ENCODE measurements at places on chromosomes 5 and 9.
A peak's percentile ranks its signal among the peaks of the same experiment; 100 is the strongest.

GRCh38 chr9:128254855-128255759, 20.7 kb downstream of the GOLGA2 start:
- peak; percentile 15 for DNase-seq

DNA sequence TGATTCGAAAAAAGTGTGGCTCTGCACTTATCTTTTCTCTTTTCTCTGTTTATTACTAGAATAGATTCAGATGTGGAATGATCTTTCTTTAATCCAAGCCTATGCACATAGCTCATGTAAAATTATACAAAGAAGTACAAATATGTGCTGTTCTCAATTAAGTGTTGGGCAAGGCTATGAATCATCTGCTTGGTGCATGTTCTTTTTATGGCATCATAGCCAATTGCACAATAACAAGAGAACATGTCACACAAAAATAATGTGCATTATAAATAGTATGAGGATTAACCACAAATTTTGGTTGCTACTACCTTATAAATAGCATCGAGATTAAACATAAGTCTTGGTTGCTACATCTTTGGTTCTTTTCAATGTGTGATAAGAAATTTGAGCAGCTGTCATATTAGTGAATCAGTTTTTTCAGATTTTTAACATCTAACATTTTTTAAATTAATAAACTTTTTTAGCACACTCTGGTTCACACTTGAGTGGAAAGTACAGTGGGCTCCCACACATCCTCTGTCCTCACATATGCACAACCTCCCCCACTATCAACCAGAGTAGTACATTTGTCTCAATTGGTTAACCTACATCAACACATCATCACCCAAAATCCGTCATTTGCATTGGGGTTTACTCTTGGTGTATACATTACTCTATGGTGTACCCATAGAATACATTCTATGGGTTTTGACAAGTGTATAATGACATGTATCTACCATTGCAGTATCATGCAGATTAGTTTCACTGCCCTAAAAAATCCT, 6.8 kb upstream of the RECK start:
- DNase-seq, result no peak

DNA sequence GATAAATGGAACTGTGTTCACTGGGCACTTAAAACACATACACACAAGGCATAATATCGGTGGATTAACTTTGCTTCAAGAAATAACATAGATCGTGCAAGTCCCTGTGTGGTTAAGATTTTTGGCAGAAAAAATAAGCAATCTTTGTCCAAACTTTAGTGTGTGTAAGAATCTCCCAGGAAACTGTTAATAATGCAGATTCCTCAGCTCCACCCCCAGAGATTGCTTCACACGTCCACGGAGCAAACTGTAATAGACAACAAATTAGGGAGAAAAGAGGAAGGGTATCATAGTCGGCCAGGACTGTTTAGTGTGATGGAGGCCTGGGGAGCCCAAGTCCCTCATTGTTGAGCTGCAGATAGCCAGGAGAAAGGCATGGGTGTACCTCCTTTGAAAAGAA, 84.8 kb downstream of the PJA2 start:
- no peak for DNase-seq

DNA sequence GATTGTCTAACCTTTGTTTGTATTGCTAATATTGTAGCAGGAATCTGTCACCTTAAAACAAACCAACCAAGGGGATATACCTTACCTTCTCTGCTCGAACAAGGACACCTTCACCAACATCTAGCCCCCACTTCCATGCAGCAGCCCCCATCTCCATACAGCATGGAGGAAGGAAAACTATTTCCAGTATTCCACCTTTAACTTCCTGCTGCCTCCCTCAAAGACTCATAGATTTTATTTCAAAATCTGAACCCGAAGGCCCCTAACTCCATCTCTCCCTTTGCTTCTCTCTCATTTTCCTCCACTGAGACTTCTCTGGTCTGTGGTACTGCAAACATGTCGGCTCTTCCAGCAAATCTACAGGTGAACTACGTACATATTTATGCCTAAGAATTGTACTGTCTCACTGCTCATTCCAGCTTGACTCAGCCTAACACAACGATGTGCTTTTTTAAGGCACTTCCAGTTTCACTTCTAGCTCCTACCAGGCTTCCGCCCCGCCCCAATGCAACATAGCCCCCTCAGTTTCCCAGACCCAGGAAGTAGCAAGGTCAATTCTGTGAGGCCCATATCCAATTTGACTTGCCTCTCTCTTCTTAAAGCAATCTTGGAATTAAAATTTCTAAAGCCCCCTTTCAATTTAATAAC, 70.7 kb upstream of the RNF38 start:
- DNase-seq, result no peak

GRCh38 chr9:31774571-31774970, 609.9 kb upstream of the ACO1 start:
- no peak for DNase-seq

Data from hypothalamus (tissue), 51 donors.